ENCODE measurements at places on chromosomes 4 and X. TPM values are rescaled to one million over a fixed set of nuclear protein-coding genes. Genes with fewer than 3 reads are reported as not detected.

DNA sequence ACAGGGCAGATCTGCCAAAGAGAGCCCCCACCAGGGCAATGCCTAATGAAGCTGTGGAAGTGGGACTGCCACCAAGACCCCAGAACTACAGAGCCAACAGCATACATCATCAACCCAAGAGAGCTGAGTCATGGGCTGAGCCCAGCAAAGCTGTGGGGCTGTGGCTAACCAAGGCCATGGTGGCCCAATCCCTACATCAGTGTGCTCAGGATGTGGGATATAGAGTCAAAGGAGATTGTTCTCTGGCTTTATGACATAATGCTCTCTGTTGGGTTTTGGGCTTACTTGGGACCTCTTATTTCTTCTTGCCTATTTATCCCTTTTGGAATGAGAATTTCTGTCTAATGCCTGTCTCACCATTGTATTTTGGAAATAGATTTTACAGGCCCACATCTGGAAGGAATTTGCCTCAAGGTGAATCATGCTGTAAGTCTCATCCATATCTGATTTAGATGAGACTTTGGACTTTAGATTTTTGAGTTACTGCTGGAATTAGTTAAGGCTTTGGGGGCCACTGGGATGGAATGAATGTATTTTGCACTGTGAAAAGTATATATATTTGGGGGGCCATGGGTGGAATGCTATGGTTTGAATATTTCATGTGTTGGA lies 5.4 kb upstream of the PRDM5 start:
- no peaks in the 10 kb centered on the region for H3K27me3 ChIP-seq
- H3K4me1 ChIP-seq, result peaks cover 8% of the 10 kb centered on the region
- H3K36me3 ChIP-seq, result no peaks in the 10 kb centered on the region
- H3K27ac ChIP-seq, result no peak overlapping the region
- no peak overlapping the region for H3K4me3 ChIP-seq

DNA sequence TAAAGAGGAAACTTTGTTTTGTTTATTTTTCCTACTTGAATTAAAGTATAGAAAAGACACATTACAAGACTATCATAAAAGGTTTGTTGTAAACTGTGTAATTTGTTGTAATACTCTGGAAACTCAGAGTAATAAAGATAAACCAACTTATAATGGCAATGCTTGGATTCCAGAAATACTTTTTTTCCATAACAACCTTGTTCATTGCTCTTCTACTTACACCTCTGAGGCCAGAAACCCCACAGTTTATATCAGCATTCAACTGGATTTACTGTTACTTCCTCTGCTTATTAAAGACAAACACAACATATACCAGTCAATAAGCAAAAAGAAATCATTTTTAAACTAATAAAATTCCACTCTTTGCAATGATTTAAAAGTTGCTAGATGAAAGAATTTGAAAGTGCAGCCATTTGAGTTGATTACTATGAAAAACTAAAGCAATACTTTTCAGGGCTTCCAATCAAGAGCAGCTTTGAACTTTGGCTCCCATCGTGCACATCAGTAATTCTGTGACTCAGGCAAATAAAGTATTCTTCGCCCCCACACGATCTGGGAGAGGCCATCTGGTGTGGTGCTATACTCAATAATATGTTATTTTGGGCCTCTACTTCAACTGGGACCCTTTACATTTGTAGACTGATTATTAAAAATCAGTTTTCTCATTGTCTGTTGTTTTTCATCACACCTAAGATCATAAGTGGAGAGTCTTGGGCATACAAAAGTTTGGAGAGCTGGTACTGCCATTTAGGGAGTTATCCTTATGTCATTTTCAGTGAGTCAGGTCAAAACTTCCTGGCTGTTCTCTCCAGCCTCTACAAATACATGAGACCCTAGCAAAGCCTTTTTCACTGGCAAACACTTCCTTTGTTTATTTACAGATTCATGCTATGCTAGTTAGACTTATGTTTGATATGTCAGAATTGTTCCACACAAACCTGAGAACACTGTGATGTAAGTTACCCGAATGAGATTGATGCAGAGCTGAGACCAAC lies 20.5 kb downstream of the DDIT4L start:
- H3K36me3 ChIP-seq, result no peaks in the 10 kb centered on the region
- no peaks in the 10 kb centered on the region for H3K4me1 ChIP-seq
- H3K27me3 ChIP-seq, result no peaks in the 10 kb centered on the region
- DNase-seq, result no peak
- no peak overlapping the region for H3K4me3 ChIP-seq
- no peak overlapping the region for H3K27ac ChIP-seq

- H3K4me1 ChIP-seq, result no peaks in the 10 kb centered on the region
- H3K27ac ChIP-seq, result no peak overlapping the region
- no peak for DNase-seq
- H3K27me3 ChIP-seq, result no peaks in the 10 kb centered on the region
- H3K4me3 ChIP-seq, result no peak overlapping the region
- no peaks in the 10 kb centered on the region for H3K36me3 ChIP-seq
Observed at GRCh38 chrX:149567621-149568417, 18.1 kb upstream of the HSFX3 start.

GRCh38 chrX:110944311-110944750 lies 148.7 kb upstream of the CHRDL1 start:
- H3K4me3 ChIP-seq, result peak overlapping the region; percentile 64
- peak; percentile 54 for DNase-seq
- no peaks in the 10 kb centered on the region for H3K4me1 ChIP-seq
- no peaks in the 10 kb centered on the region for H3K36me3 ChIP-seq
- H3K27me3 ChIP-seq, result no peaks in the 10 kb centered on the region

- H3K27ac ChIP-seq, result no peak overlapping the region
- H3K4me1 ChIP-seq, result no peaks in the 10 kb centered on the region
- no peak overlapping the region for H3K4me3 ChIP-seq
- H3K27me3 ChIP-seq, result no peaks in the 10 kb centered on the region
- DNase-seq, result no peak
Observed at GRCh38 chr4:100146756-100147155, 43.5 kb downstream of the DDIT4L start.

- H3K4me1 ChIP-seq, result no peaks in the 10 kb centered on the region
- H3K4me3 ChIP-seq, result no peak overlapping the region
- DNase-seq, result peak; percentile 69
- no peaks in the 10 kb centered on the region for H3K27me3 ChIP-seq
- H3K27ac ChIP-seq, result no peak overlapping the region
Observed at GRCh38 chrX:15471028-15471427, 22.1 kb downstream of the PIR start.

DNA sequence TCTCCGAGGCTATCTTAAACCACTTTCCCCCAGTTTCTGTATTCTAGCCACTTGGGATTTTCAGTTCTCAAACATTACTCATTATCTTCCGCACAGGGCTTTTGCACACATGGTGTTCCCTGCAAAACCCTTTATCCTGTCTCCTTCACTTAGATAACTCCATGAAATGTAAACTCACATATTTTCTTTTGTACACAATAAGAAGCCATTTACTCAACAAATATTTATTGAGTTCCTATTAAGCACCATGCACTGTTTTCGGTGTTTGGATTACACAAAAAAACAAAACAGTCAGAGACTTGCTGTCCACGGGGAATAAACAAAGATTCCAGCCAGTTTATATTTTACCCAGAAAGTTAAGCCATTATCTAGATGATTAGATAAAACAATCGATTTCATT lies 42.5 kb upstream of the UNC5C start:
- H3K36me3 ChIP-seq, result no peaks in the 10 kb centered on the region
- DNase-seq, result no peak
- H3K27ac ChIP-seq, result no peak overlapping the region

DNA sequence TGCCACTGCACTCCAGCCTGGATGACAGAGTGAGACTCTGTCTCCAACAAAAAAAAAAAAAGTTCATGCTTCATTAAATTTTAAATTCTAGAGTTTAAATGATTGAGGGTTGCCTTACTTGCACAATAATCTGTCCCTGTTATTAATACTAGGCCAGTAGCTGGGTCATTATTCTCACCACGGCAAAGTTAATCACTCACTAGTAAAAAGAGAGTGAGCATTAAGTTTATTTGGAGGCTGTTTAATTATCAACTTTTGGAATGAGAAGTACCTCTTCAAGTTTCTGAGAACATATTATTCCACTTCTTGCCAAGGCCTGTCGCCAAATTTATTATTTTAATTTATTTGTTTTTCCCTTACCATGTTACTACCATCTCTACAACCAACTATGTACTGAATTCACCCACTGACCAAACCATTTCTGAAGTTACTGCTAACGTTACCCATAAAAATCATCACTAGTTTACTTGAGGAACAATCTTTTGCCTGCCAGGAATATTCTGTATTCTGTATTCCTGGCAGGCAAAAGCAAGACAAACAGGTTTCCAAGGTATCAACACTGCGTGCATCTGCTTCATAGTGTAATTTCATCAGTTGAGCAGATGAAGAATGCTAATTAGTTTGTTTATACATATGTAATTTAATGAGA lies 26.5 kb downstream of the GUCY1A1 start:
- no peaks in the 10 kb centered on the region for H3K4me1 ChIP-seq
- no peaks in the 10 kb centered on the region for H3K27me3 ChIP-seq
- no peak for DNase-seq
- H3K27ac ChIP-seq, result no peak overlapping the region
- no peaks in the 10 kb centered on the region for H3K36me3 ChIP-seq

DNA sequence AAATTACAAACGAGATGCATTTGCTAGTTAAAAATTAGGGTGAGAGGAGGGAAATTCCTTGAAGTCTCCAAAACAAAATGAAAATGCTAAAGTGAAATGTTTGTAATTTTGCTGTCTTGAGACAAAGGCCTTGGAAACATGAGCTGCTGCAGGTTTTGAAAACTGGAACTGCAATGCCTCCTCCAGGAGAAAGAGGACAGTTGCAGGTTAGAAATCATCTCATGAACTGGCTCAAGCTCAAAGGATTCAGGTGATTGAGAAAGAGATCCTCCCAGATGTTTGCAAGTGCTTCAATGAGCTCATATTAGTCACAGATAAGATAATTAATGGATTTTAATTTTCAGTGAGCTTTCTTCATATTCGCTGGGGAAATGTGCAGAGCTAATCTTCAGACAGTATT lies 32.4 kb downstream of the SMPX start:
- no peaks in the 10 kb centered on the region for H3K36me3 ChIP-seq
- DNase-seq, result no peak
- H3K4me1 ChIP-seq, result no peaks in the 10 kb centered on the region
- no peak overlapping the region for H3K27ac ChIP-seq
- H3K4me3 ChIP-seq, result no peak overlapping the region

- H3K27ac ChIP-seq, result no peak overlapping the region
- H3K27me3 ChIP-seq, result no peaks in the 10 kb centered on the region
- H3K4me3 ChIP-seq, result no peak overlapping the region
- no peaks in the 10 kb centered on the region for H3K36me3 ChIP-seq
- peaks cover 3% of the 10 kb centered on the region for H3K4me1 ChIP-seq
- DNase-seq, result no peak
Observed at GRCh38 chrX:107686026-107686425, 57.7 kb downstream of the PRPS1 start.

DNA sequence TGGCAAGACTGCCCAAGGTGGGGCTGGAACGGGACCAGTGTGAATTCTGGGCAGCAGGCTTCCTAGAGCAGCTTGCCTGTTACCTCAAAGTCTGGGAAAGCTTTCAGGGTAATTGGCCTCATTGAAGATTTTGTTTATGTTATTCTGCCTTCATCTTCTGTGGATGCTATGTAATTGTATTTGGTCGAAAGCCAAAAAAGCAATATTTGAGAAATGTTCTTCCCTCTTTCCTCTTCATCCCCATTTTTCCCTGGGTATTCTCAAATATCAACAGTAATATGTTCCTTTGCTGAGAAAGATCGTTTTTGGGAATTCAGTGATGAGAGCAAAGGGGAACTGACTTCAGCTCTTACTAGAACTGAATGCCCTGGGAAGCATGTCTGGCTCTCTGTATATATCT lies 12.9 kb downstream of the TMEM131L start:
- no peak overlapping the region for H3K4me3 ChIP-seq
- no peaks in the 10 kb centered on the region for H3K4me1 ChIP-seq
- H3K27ac ChIP-seq, result no peak overlapping the region
- H3K27me3 ChIP-seq, result no peaks in the 10 kb centered on the region
- no peak for DNase-seq

DNA sequence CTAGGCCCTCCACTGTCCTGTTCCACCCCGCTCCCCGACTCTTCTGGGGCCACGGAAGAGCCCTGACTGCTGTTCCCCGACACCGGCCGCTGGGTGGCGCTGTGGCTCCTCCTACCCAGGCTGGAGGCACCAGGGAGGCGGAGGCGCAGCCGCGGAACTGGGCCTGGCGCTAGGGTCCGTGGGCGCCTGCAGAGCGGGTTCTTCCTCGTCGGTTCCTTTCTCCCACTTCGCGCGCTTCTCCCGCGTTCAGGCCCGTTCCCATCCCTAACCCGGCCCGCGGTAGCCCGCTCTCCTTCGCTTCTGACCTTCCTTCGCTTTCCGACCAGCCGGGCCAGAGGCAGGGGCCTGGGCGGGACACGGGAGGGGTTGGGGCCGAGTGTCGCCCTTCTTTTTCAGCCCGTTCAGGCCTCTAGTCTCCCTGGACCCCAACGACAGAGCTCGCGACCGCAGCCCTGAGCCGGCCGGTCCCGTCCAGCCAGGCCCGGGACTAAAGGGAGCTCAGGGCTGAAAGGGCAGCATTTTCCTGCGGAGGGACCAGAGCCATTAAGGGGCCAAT lies 34.3 kb downstream of the NALF2 start:
- peak overlapping the region; percentile 33 for H3K27ac ChIP-seq
- H3K4me1 ChIP-seq, result no peaks in the 10 kb centered on the region
- H3K4me3 ChIP-seq, result peak overlapping the region; percentile 52
- DNase-seq, result peak; percentile 81
- H3K27me3 ChIP-seq, result no peaks in the 10 kb centered on the region

DNA sequence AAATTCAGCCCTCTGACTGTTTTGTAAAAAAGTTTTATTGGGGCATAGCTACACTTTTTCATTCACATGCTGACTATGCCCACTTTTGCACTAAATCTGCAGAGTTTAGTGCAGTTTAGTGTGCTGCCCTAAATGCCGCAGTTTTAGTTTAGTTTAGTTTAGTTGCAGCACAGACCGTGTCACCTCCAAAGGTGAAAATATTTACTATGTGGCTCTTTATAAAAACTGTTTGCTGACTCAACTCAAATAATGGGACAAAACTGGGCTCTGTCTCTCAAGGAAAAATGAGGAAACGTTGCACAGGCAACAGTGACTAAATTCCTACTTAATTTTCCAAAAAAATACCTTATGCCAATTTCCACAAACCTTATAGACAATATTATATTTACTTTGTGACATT lies 314.2 kb downstream of the C4orf33 start:
- no peak overlapping the region for H3K4me3 ChIP-seq
- H3K27me3 ChIP-seq, result no peaks in the 10 kb centered on the region
- no peak for DNase-seq
- no peaks in the 10 kb centered on the region for H3K36me3 ChIP-seq
- H3K4me1 ChIP-seq, result no peaks in the 10 kb centered on the region

GRCh38 chr4:24557026-24558025 lies 27.0 kb downstream of the DHX15 start:
- no peaks in the 10 kb centered on the region for H3K27me3 ChIP-seq
- DNase-seq, result no peak
- H3K4me1 ChIP-seq, result no peaks in the 10 kb centered on the region
- no peak overlapping the region for H3K27ac ChIP-seq
- H3K36me3 ChIP-seq, result no peaks in the 10 kb centered on the region

Gene KCTD8
- 1.5 TPM for polyA plus RNA-seq

Gene SHROOM2
- polyA plus RNA-seq, result 8.2 TPM

Gene RS1
- polyA plus RNA-seq, result not detected

Gene PLRG1
- 45.8 TPM for polyA plus RNA-seq

Gene F9
- polyA plus RNA-seq, result not detected

Gene TMEM144
- 45.4 TPM for polyA plus RNA-seq

All from testis (tissue), 5 donors.